ENCODE measurements at places on chromosomes 5 and 9.

- DNase-seq: no peak
Observed at GRCh38 chr9:121610638-121610953, 40.8 kb upstream of the DAB2IP start.

GRCh38 chr5:131377785-131378325 lies 114.0 kb downstream of the CDC42SE2 start:
- DNase-seq: no peak

DNA sequence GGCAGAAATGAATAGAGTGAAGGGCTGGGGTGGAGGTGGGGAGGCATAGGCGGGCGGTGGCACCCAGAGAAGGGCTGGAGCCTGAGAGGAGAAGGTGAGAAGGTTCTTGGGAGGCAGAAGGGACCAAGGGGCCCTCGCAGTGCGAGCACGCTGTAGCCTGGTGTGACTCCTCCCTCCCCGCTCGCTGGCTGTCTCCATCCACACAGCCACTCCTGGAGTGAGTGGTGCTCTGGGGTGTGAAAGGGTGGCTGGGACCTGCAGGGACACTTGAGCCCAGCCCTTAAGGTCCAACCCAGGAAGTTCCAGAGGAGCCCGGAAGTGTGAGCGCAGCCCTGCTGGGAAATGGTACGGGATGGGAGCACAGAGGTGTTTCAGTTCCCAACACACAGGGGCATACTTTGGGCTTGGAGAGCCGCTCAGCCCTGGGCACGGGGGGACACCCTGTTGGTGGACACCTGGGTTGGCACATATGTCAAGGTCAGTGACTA lies 9.3 kb upstream of the SCGB3A1 start:
- DNase-seq: no peak

- DNase-seq: no peak
Observed at GRCh38 chr5:68159224-68159951, 56.2 kb upstream of the PIK3R1 start.

DNA sequence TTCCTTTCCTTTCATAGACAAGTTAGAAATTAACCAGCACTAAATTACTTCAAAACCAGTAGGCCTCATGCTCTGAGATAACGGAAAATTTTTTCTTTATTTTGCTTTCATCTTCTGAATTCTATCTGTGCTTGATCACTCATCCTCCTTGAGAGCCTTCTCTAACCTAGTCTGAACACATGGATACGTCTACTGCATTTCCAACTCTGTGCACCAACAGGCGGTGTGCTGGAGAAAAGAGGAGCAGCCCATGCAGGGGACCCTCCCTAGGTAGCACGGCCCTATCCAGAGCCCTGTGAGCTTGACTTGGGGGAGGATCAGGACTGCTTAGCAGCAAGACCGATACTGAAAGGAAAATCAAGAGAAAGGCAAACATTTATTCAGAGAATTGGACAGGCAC lies 149.8 kb downstream of the AUH start:
- DNase-seq: no peak

- DNase-seq: no peak
Observed at GRCh38 chr5:40318395-40318794, 361.3 kb upstream of the PTGER4 start.

DNA sequence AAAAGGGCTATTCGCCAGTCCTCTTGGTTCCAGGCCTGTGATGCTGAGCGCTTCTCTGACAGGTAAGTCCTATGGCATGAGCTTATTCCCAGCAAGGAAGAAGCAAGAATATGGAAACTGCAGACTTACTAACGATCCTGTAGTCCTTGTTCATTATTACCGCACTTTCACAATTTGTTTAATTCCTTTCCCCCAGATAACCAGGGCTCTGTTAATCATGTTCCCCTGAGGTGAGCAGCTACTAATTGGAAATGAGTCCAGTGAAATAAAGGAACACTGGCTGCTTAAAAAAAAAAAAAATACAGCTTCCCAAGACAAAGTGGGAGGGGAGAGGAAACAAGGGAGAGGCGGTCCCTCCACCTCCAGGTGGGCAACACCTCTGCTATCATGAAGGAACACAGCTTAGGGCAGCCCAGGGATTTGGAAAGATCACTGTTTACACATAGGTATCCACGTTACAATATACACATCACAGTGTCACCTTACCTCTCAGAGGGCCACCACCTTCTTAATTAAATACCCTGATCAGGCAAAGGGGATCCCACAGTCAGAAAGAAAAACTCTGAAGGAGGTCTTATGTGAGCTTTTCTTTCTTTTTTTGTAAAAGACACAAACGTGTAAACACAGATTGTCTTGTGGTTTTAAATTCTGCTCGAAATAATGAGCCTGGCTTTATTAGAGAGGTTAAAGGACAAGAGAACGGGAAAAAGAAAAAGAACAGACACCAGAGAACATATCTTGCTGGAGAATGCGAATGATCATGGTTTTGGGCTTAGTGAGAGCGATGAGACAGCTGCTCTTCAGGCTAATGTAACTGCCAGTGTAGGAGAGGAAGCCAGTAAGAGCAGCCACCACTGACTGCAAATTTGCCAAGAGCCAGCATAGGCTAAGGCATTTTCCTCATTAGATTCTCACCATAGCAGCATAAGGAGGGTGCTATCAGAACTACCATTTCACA lies 258.6 kb downstream of the CRB2 start:
- no peak for DNase-seq

Measured in glomerular endothelial cell (primary cell).